Suprapubic skin (tissue), 4 donors: ENCODE measurements at places on chromosomes 7 and 10. TPM values are rescaled to one million over a fixed set of nuclear protein-coding genes. Genes with fewer than 3 reads are reported as not detected.

DNA sequence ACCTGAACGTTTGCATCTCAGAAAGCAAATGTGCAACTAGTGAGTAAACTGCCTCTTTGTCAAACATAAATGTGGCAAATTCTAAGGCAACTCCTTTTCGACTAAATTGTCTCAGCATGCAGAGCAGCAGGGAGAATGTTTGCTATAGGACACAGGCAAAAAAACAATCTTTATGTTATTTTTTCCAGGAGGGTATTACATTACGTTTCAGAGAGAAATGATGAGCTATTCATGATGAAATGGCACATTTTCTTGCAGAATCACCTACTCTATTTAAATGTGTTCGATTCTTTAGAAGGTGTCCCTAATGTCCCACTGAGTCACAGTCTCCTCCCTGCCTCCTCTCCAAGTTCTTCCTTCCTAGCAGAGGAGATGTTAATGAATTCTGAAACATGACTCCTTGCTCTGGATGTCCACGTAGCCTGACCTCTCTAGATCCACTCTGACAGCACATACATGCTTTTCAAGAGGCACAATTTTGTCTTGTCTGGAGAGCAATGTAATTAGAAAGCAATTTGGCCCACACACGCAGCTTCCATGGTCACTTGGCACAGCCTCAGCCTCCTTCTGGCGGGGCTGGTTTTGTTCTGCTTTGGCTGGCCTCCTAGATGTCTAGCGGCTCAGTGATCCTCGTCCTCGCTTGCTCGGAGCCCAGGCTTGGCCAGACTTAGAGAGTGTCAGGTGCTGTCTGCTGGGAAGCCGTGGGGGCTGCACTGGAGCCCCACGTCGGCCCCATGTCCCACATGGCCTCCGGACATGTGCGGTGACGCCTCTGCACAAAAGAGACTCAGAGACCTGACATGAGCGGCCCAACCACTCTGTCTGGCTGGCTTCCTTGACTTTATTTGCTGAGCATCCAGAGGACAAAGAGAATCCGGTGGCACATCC, 125.7 kb upstream of the ZNF438 start:
- H3K27me3 ChIP-seq: no peaks in the 10 kb centered on the region
- no peaks in the 10 kb centered on the region for H3K36me3 ChIP-seq
- peak overlapping the region; percentile 1 for H3K4me3 ChIP-seq
- no peak overlapping the region for H3K27ac ChIP-seq
- DNase-seq: no peak

Gene TRIM50
- not detected for total RNA-seq

GRCh38 chr10:73732931-73733623, 11.1 kb upstream of the SEC24C start:
- no peak overlapping the region for H3K27ac ChIP-seq
- H3K4me3 ChIP-seq: no peak overlapping the region
- no peak for DNase-seq
- peaks cover 26% of the 10 kb centered on the region for H3K4me1 ChIP-seq

Gene SLC18A3
- not detected for total RNA-seq

DNA sequence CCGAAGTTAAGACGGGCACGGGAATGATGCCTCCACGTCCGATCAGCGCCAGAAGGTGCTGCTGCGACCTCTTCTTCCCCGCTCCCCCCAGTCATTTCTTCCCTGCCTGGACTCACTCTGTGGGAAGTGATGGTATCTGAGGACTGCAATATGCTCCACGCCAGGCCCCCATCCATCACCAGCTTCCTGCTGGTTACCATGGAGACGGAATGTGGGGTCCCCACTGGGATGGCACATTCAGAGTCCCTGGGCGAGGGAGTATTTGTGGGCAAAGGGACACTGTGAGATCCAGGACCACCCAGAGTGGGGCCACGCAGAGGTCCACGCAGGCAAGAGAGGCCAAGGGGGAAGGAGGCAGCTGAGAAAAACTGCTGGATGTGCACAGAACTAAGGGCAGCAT, 39.7 kb downstream of the CARD11 start:
- no peak overlapping the region for H3K27ac ChIP-seq
- H3K27me3 ChIP-seq: peaks cover 1% of the 10 kb centered on the region
- no peaks in the 10 kb centered on the region for H3K4me1 ChIP-seq
- no peaks in the 10 kb centered on the region for H3K36me3 ChIP-seq
- no peak overlapping the region for H3K4me3 ChIP-seq
- DNase-seq: no peak

Gene PLCE1
- total RNA-seq: 1.1 TPM

- H3K36me3 ChIP-seq: no peaks in the 10 kb centered on the region
- peak overlapping the region; percentile 100 for H3K27ac ChIP-seq
- H3K4me3 ChIP-seq: peak overlapping the region; percentile 98
- no peak for DNase-seq
- no peaks in the 10 kb centered on the region for H3K27me3 ChIP-seq
These were observed 1.1 kb upstream of the KBTBD2 start for GRCh38 chr7:32892521-32893206.

DNA sequence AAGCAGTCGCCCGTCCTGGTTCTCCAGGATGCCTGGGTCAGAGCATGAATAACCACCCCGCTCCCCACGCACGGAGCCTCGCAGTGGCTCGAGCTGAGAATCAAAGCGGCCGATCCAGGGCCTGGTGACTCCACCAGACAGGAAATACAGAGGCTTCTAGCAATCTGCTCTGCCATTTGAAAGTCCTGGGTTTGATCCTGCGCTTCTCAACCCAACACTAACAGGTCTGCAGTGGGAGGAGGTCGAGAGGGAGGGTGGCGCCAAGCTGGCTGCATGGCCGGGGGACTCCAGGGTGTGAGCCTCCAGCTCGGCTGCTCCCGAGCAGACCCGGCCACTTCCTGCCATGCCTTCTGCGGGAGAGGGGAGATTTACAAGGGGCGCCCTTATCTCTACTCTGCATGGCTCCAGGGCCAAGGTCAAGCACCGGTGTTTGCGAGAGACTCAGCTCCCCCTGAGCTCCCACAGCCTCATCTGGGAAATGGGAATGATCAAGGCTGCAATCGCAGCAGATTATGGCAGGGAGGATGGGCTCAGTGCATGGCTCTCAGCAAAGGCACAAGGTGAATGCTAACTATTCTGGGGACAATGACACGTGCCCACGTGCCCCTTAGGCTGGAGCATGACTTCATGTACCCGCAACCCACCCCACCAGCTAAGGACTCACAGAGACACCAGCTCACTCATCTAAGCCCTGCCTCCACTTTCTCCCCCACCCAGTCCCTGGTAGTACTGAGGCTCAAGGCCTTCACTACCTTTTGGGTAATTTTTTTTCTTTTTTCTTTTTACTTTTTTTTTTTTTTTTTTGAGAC, 73.9 kb upstream of the TNRC18 start:
- H3K36me3 ChIP-seq: peaks cover 34% of the 10 kb centered on the region
- peaks cover 21% of the 10 kb centered on the region for H3K4me1 ChIP-seq
- H3K27ac ChIP-seq: no peak overlapping the region
- DNase-seq: no peak
- no peaks in the 10 kb centered on the region for H3K27me3 ChIP-seq

DNA sequence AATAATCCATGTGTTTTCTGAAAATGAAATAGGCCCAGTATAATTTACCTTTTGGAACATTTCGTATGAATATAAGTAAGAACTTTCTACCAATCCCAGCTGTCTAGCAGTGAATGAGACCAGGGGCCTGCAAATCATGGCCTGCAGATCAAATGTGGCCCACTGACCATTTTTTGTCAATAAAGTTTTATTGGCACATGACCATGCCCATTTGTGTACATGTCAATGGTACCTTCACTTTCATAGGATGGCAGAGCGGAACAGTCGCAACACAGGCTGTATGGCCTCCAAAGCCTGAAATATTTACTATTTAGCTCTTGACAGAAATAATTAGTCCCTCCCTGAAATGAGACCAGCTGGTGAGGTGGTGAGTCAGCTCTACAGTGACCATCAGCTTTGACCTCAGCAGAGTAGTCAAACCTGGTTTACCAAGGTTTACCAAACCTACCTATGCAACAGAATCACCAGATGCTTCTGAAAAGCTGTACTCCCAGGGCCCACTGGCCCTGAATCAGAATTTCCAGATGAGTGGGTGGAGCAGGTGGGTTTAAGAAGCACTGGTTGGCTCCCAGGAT, 13.8 kb upstream of the C10orf90 start:
- H3K27ac ChIP-seq: no peak overlapping the region
- no peaks in the 10 kb centered on the region for H3K36me3 ChIP-seq
- no peak overlapping the region for H3K4me3 ChIP-seq
- H3K4me1 ChIP-seq: no peaks in the 10 kb centered on the region

Gene PNLIPRP3
- 47.5 TPM for total RNA-seq
